ENCODE measurements at places on chromosomes 1 and 21. TPM values are rescaled to one million over a fixed set of nuclear protein-coding genes. Genes with fewer than 3 reads are reported as not detected.

The TINAGL1 gene
- 35.5 TPM for total RNA-seq

The C1orf94 gene
- total RNA-seq: not detected

The FCRLA gene
- not detected for total RNA-seq

The OR2M4 gene
- not detected for total RNA-seq

The ATP6V1G3 gene
- not detected for total RNA-seq

The DNAH14 gene
- total RNA-seq: 15.3 TPM

The FCRL1 gene
- total RNA-seq: not detected

The PBX1 gene
- total RNA-seq: 113 TPM
